ENCODE measurements at places on chromosomes 13 and 19.

DNA sequence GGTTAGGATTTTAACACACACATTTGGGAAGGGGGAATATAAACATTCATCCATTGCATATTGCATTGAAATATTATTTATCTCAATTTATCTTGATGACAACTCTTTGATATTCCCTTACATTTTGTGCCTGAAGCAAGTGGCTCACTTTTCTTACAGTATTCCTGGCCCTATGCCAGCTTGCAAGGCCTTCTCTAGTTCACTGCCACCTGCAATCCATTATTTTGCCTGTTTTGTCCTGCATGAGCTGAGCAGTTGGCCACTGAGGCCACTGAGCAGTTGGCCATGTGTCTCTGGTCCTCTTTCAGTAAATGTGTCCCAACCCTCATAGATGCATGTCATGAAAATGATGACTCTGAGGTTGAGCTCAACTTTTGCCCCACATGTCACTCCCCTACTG, 49.8 kb downstream of the CBY2 start:
- no peak for DNase-seq

- DNase-seq, result no peak
These were observed 1.6 kb downstream of the ZNF415 start for GRCh38 chr19:53131085-53131590.

- DNase-seq, result no peak
These were observed 472.8 kb downstream of the OLFM4 start for GRCh38 chr13:53501387-53501786.

- DNase-seq, result no peak
These were observed 15.4 kb downstream of the SIGLEC5 start for GRCh38 chr19:51614789-51615188.

- DNase-seq, result peak; percentile 38
These were observed 60.4 kb downstream of the MYO9B start for GRCh38 chr19:17136021-17136420.

- DNase-seq, result no peak
These were observed 9.0 kb upstream of the TNFRSF19 start for GRCh38 chr13:23561261-23561660.

GRCh38 chr19:56087647-56088496, 33.2 kb downstream of the ZNF787 start:
- no peak for DNase-seq

DNA sequence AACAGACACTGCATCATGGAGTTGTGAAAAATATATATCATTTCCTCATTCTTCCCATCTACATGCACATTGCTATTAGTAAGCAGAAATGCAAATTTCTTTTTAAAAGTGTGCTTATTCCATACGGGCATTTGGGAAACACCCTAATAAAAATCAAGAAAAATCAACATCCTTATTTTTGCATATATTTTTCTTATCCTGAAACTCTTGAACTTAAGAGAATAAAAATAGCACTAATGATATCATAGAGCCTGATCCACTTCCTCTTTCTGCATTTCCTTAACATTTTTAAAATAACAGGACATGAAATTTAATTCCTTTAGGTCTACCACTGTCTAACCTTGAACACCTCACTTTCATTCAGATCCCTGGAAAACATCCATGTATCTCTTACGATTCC, 123.3 kb downstream of the VWA8 start:
- DNase-seq, result no peak

DNA sequence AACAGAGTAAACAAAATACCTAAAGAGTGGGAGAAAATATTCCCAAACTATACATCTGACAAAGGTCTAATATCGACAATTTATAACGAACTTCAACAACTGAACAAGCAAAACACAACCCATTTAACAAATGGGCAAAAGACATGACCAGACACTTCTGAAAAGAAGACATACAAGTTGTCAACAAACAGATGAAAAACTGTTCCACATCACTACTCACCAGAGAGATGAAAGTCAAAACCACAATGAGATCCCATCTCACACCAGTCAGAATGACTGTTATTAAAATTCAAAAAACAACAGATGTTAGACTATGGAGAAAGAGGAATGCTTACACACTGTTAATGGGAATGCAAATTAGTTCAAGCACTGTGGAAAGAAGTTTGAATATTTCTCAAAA, 233.8 kb upstream of the EDNRB start:
- no peak for DNase-seq

- no peak for DNase-seq
These were observed 111.4 kb upstream of the USP29 start for GRCh38 chr19:57008432-57008831.

DNA sequence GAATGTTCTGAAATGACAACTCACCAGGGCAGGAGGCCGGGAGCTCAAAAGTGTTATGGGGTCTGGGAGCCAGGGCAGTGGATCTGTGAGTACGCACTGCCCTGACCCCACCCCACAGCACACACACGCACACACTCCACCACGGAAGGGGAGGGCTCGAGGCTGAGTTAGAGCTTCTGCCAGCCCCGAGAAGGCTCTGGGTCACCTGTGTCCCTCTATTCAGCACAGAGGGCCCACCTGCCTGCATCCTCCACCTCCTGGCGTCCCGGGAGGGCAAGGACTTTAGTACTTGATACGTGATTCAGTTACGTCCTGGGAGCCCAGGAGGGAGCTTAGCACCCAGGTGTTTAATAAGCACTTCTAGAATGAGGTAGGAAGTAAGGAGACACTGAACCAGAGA, 190.0 kb upstream of the GPR12 start:
- DNase-seq, result no peak

GRCh38 chr19:16207063-16207462, 9.4 kb downstream of the AP1M1 start:
- DNase-seq, result no peak

All from mesenchymal stem cell (in vitro differentiated cells and primary cell).